ENCODE measurements at places on chromosomes 7 and 10.

DNA sequence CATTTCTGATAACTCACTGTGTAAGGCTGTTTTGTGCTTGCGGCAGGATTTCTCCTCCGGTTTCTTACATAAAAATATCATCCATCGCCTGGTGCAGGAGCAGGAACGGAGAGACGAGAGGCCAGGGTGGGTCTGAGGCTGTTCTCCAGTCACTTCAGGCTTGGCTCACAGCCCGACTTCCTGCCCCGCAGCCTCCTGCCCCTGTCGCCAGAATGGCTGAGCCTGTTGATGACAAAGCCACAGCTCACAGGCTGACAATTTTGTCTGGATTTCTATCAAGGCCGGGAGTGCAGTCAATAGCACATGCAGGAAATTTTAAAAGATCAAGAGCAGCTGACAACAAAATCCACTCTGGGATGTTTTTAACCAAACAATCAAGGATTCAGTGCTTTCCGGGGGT lies 229.7 kb upstream of the ZNF32 start:
- DNase-seq = peak; percentile 51

DNA sequence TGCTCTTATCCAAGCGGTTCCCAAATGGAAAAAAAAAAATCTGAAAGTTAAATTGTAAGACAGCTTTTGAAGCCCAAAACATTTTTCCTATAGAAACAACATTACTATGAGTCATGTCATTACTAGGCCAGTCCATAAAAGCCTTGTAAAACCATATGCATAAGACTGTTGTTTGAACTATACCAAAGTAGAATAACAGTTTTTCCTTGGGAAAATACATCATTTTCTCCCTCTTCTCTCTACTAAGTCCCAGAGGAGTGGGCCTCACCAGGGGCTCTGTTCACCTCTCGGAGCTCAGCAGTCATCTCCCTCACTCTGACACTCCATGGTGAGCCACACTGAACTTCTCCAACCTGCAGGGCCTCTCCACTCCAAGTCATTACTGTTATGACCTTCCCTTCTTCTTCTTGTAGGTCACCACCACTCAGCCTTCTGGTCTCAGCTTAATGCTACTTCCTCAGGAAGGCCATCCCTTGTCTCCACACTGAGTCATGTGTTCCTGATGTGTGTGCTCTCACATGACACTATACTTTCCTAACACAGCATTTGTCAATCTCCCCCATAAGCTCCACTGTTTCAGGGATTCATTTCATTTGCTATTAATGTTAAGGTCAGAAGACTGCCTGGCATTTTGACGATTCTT lies 32.5 kb downstream of the ZNF438 start:
- DNase-seq = peak; percentile 69

DNA sequence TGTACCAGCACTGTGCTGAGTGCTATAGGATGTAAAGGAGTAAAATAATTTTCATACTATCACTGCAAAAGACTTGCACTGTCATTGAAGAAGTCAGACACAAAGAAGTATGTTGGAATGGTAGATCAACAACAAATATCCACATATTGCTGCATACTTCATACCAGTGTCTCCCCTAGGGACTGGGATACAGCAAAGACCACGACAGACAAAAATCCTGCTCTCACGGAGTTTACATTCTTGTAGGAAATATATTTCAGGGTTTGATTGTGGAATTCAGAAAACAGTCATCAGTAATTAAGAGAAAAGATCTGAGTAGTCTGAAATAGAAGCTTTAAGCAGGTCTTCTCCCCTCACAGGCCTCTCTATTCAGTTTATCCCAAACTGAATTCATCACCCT lies 49.4 kb upstream of the PLXNA4 start:
- no peak for DNase-seq

DNA sequence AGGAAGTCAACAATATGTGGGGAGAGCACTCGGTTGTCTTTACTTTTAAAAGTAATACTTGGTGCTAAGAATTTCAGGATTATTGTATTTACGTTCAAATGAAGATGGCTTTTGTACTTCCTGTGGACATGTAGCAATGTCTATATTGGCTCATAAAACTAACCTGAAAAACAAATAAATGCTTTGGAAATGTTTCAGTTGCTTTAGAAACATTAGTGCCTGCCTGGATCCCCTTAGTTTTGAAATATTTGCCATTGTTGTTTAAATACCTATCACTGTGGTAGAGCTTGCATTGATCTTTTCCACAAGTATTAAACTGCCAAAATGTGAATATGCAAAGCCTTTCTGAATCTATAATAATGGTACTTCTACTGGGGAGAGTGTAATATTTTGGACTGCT lies 32.7 kb downstream of the SIRT1 start:
- DNase-seq = no peak

GRCh38 chr7:145378197-145378596 lies 542.3 kb upstream of the TPK1 start:
- DNase-seq = no peak

GRCh38 chr10:72259491-72260238 lies 14.1 kb upstream of the DDIT4 start:
- peak; percentile 87 for DNase-seq

GRCh38 chr7:47227762-47228177 lies 354.1 kb downstream of the TNS3 start:
- DNase-seq = peak; percentile 93

- no peak for DNase-seq
Measured at GRCh38 chr10:101085846-101086245, 24.1 kb downstream of the KAZALD1 start.

- peak; percentile 40 for DNase-seq
Measured at GRCh38 chr7:77765906-77766800, 32.1 kb downstream of the TMEM60 start.

DNA sequence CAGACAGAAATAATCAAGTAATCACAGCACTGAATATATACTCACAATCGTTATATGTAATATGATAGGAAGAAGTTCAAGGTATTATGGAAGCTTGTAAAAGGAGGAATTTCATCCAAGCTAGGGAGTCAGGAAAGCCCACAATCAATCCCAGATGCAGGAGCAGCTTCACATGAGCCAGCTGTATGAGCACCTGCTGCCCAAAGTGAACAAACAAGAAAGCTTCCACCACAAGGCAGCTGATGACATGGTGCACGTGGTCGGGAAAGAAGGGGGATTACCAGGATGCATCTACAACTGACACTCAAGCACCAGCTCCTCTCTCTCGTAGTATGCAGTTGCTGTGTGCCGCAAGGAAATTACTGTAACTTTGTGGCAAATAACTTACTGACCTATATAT lies 225.2 kb downstream of the XPNPEP1 start:
- DNase-seq = no peak

DNA sequence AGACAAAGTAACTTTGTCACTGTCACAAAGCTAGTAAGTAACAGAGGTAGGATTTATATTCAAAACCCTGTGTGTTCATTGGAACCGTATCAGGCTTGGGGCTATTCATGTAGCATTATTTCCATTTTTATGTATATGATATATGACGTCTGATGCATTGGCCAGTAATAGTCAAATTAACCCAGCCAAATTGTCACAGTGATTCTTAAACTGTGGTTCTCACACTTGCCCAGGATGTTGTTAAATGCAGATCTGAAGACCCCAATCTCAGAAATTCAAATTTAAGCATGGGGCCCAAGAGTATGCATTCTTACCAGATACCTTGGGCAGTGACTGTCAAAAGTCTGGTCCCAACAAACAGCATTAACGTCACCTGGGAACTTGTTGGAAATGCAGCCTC lies 63.9 kb downstream of the C1GALT1 start:
- DNase-seq = no peak

GRCh38 chr10:59107147-59107546 lies 69.3 kb upstream of the PHYHIPL start:
- DNase-seq = no peak

- DNase-seq = no peak
Measured at GRCh38 chr7:32673275-32673983, 178.1 kb downstream of the AVL9 start.

GRCh38 chr7:108603656-108604306 lies 34.1 kb downstream of the DNAJB9 start:
- no peak for DNase-seq

GRCh38 chr10:23885853-23886252 lies 323.1 kb upstream of the KIAA1217 start:
- no peak for DNase-seq

DNA sequence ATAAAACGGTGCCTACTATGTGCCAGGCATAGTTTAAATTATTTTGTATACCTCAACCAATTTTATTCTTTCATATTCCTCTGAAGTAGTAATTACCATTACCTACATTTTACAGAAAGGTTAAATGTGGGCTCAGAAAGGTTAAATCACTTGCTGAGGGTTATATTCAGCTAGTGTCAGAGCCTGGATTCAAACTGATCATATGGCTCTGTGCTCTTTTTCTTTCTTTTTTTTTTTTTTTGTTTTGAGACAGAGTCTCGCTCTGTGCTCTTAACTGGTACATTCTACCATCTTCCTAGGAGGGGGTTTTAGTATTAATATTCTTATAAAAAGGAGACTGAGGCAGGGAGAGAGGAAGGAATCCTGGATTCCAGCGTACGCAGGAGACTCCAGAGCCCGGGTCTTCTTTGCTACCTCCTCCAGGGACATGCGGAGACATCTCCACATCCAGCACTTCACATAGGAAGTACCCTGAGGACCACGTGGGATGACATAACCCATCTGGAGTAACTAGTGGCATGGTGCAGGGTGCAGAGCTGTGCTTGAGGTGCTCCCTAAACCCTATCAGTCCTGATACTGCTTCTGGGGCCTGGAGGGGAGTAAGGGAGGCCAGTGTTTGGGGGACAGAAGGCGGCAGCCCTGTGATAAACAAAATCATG lies 29.6 kb upstream of the ATXN7L1 start:
- DNase-seq = no peak

GRCh38 chr7:140888087-140888486 lies 36.6 kb downstream of the BRAF start:
- DNase-seq = no peak

DNA sequence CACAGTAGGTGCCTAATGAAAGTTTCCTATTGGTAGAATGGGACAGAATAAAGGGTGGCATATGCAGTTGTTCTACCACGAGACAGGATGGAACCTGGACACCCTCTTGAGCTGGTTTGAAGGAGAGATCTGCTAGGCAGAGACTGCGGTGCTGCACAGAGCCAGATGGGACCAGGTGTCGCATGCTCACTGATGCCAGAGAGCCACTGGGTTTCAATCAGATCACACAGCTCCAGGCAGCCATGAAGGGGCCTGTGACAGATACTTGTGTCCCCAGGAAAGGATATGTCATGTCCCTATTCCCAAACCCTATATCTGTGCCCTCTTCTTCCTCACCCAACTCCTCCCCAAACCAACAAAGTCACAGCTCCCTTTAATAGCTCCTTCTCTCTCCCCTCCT lies 235.7 kb downstream of the PRPF18 start:
- DNase-seq = no peak

DNA sequence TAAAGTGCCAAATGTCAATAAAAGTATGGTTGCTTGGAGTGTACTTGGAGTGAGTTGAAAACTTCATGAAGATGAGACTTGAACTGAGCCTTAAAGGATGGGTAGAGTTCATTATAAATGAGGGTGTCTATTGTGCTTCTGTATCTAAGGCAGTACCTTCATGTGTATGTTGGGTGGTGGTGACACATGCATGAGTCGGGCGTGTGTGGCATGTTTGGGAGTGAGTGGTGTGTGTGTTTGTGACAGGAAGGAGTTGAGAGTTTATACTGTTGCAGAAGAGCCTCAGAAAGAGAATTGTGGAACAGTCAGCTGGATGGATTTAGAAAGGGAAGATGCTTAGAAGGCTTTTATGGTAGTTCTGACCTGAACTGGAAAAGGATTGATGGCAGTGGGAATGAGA lies 6.0 kb upstream of the ZRANB1 start:
- peak; percentile 33 for DNase-seq

DNA sequence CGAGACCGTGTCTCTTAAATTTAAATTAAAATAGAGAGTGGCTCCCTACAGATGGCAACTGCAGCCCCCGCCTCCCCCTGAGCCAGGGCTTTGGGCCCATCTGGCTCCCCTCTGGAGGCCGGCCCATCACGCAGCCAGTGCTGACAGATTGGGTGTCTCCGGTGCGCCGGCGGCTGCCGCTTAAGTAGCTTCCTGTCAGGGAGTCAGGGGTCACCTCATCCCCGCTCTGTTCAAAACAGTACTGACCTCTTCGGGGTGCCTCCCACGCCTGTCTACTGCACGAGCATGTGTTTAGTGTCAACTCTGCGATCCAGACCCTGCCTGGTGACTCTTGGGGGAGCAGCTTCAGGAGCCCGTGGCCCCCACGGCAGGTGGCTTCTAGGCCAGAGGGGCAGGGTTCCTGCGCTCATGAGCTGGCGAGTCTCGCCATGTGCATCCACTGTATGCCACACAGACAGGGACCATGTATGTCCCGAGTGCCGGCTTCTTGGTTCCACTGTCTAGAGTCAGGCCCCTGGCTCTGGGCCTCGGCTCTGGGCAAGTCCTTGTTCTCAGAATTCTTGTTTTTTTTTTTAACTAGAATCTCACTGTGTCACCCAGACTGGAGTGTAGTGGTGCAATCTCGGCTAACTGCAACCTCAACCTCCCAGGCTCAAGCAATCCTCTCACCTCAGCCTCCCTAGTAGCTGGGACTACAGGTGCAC lies 36.1 kb downstream of the KCTD7 start:
- no peak for DNase-seq

DNA sequence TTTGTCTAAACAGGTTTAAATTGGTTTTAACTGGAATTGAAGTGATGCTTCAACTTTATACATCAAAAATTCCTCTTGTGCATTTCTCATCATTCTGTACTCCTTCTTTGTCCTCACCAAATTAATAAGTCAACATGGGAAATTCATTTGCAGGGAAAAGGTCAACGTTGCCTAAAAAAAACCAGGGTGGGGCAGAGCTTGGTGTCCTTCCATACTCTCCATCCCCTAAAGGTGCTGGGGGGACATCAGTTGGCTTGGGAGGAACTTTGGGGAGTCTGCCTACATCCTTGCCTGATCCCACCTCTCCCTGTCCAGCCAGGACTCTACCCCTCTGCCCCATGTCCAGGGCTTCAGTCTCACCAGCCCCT lies 34.1 kb upstream of the SLC26A3 start:
- no peak for DNase-seq

- DNase-seq = peak; percentile 37
Measured at GRCh38 chr10:3948843-3949242, 163.8 kb upstream of the KLF6 start.

GRCh38 chr7:114879554-114879953 lies 42.3 kb upstream of the MDFIC start:
- peak; percentile 18 for DNase-seq
